Heart left ventricle (tissue), 16 donors: ENCODE measurements at places on chromosomes 16 and 17. TPM values are rescaled to one million over a fixed set of nuclear protein-coding genes. Genes with fewer than 3 reads are reported as not detected.

Gene LPO
- not detected for total RNA-seq

Gene PERCC1
- not detected for total RNA-seq

Gene ASPHD1
- 1.7 TPM for total RNA-seq

Gene KRTAP4-5
- not detected for total RNA-seq

Gene BLMH
- total RNA-seq: 26.2 TPM

Gene PRDM7
- total RNA-seq: not detected

Gene FBXW10B
- total RNA-seq: 0.64 TPM

GRCh38 chr16:9805109-9805508 lies 377.1 kb downstream of the GRIN2A start:
- no peak for DNase-seq
- no peak overlapping the region for H3K4me3 ChIP-seq
- no peak overlapping the region for H3K27ac ChIP-seq
- H3K36me3 ChIP-seq: no peaks in the 10 kb centered on the region
- no peaks in the 10 kb centered on the region for H3K4me1 ChIP-seq
- no peaks in the 10 kb centered on the region for H3K27me3 ChIP-seq

- H3K4me1 ChIP-seq: peaks cover 7% of the 10 kb centered on the region
- no peak overlapping the region for H3K4me3 ChIP-seq
- no peaks in the 10 kb centered on the region for H3K36me3 ChIP-seq
- no peak overlapping the region for H3K27ac ChIP-seq
- DNase-seq: no peak
- H3K27me3 ChIP-seq: no peaks in the 10 kb centered on the region
Observed at GRCh38 chr16:66953462-66954096, 7.5 kb upstream of the CES3 start.

GRCh38 chr16:68079626-68080344 lies 5.4 kb upstream of the NFATC3 start:
- H3K27me3 ChIP-seq: no peaks in the 10 kb centered on the region
- peaks cover 29% of the 10 kb centered on the region for H3K4me1 ChIP-seq
- H3K4me3 ChIP-seq: no peak overlapping the region
- DNase-seq: peak; percentile 89

GRCh38 chr16:65445313-65446260 lies 323.7 kb upstream of the CDH11 start:
- DNase-seq: no peak
- H3K4me1 ChIP-seq: no peaks in the 10 kb centered on the region
- H3K27me3 ChIP-seq: no peaks in the 10 kb centered on the region
- H3K36me3 ChIP-seq: no peaks in the 10 kb centered on the region

DNA sequence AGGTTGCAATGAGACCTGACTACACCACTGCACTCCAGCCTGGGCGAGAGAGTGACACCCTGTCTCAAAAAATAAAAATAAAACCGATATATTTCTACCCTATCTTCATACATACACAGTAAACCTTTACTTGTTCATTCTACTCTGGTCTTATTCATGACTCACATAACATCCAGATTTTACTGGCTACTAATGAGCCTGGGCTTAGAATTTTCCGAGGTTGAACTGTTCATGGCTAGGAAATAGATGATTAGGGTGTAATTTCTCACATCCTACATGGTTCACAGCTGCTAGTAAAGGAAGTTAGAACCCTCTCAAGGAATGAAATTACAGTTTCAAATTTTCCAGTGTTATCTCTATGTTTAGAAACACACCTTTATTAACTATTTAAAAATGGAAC lies 14.7 kb downstream of the GSPT1 start:
- no peak for DNase-seq
- H3K27me3 ChIP-seq: no peaks in the 10 kb centered on the region
- H3K4me1 ChIP-seq: peaks cover 30% of the 10 kb centered on the region
- no peak overlapping the region for H3K4me3 ChIP-seq

DNA sequence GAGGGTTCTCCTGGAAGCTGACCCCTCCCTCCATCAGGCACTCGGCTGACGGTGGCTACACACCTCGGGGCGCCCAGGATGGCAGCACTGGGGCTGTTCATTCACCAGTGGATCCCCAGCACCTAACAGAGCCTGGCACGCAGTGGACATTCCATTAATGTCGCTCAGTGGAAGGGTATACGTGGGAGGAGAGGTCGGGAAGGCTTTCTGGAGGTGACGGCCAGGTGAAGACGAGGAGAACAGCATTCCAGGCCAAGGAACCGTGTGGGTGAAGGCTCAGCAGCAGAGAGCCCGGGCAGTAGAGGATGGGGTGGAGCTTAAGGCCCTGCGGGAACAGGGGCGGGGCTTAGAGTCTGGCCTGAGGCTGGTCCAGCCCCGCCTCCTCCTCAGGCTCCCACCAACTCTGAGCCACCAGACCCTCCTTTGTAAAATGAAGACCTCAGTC lies 2.5 kb upstream of the HS3ST6 start:
- H3K4me1 ChIP-seq: no peaks in the 10 kb centered on the region
- H3K4me3 ChIP-seq: no peak overlapping the region
- no peaks in the 10 kb centered on the region for H3K36me3 ChIP-seq
- no peak overlapping the region for H3K27ac ChIP-seq

GRCh38 chr16:35572186-35572585 lies 2112.8 kb downstream of the TP53TG3F start:
- no peaks in the 10 kb centered on the region for H3K27me3 ChIP-seq
- H3K36me3 ChIP-seq: no peaks in the 10 kb centered on the region
- DNase-seq: no peak
- no peak overlapping the region for H3K4me3 ChIP-seq
- no peaks in the 10 kb centered on the region for H3K4me1 ChIP-seq
- no peak overlapping the region for H3K27ac ChIP-seq

- H3K36me3 ChIP-seq: no peaks in the 10 kb centered on the region
- no peak overlapping the region for H3K27ac ChIP-seq
- H3K4me3 ChIP-seq: no peak overlapping the region
- H3K27me3 ChIP-seq: no peaks in the 10 kb centered on the region
Observed at GRCh38 chr16:80294172-80294571, 246.6 kb upstream of the DYNLRB2 start.

GRCh38 chr17:77926981-77927380 lies 31.5 kb upstream of the TNRC6C start:
- no peaks in the 10 kb centered on the region for H3K36me3 ChIP-seq
- no peaks in the 10 kb centered on the region for H3K4me1 ChIP-seq
- no peaks in the 10 kb centered on the region for H3K27me3 ChIP-seq
- DNase-seq: no peak

DNA sequence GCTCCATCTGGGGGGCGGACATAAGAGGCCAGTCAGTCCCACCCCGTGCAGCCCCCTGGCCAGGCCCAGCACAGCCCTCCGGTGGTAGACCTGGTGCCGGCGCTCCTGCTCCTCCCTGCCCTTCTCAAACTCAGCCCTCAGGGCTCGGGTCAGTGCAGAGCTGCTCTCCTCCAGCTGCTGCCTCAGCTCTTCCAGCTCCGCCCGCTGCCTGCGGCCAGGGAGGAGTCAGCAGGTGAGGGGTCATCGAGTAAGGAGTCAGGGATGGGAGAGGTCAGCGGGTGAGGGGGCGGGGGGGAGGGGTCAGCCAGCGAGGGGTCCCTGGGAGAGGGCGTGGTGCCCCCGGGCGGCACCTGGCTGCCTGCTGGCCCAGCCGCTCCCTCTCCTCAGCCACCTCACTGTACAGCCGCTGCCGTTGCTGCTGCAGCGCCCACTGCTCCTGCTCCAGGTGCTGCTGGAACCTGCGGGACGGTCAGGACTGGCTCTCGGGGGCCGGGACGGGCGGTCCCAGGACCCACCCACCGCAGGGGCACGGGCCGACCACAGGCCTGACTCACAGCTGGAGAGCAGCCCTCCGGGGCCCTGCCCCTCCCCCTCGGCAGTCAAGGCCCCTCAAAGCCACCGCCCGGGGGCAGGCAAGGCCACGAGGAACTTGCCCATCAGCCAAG lies 26.5 kb upstream of the AATK start:
- no peak for DNase-seq
- H3K36me3 ChIP-seq: no peaks in the 10 kb centered on the region
- no peak overlapping the region for H3K4me3 ChIP-seq
- H3K4me1 ChIP-seq: peaks cover 11% of the 10 kb centered on the region

- no peaks in the 10 kb centered on the region for H3K4me1 ChIP-seq
- H3K36me3 ChIP-seq: no peaks in the 10 kb centered on the region
- peak; percentile 19 for DNase-seq
- H3K27ac ChIP-seq: no peak overlapping the region
- no peak overlapping the region for H3K4me3 ChIP-seq
Observed at GRCh38 chr17:21352221-21352980, 23.8 kb upstream of the KCNJ12 start.

- H3K27me3 ChIP-seq: no peaks in the 10 kb centered on the region
- no peak for DNase-seq
- H3K4me1 ChIP-seq: peaks cover 3% of the 10 kb centered on the region
Observed at GRCh38 chr16:64365448-64365931, 756.4 kb downstream of the CDH11 start.

- H3K4me3 ChIP-seq: no peak overlapping the region
- no peaks in the 10 kb centered on the region for H3K27me3 ChIP-seq
- no peak for DNase-seq
- H3K36me3 ChIP-seq: peaks cover 88% of the 10 kb centered on the region
Observed at GRCh38 chr16:89897204-89897603, 21.5 kb upstream of the MC1R start.

DNA sequence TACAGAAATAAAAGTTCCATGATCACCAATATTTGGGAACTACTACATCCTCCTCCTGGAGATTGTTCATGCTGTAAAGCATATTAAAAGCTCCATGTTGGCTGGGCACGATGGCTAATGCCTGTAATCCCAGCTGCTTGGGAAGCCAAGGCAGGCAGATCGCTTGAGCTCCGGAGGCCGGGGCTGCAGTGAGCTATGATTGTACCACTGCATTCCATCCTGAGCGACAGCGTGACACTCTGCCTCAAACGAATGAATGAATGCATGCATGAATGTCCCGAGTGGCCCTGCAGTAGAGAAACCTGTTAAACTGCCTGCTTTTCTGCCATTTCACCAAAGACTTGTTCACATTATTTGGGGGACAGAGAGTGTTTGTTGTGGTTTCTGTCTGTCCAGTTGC lies 15.0 kb downstream of the CNEP1R1 start:
- DNase-seq: no peak
- peaks cover 31% of the 10 kb centered on the region for H3K36me3 ChIP-seq
- H3K27ac ChIP-seq: no peak overlapping the region
- no peaks in the 10 kb centered on the region for H3K4me1 ChIP-seq
- no peak overlapping the region for H3K4me3 ChIP-seq

- no peak overlapping the region for H3K27ac ChIP-seq
- no peak for DNase-seq
- no peaks in the 10 kb centered on the region for H3K27me3 ChIP-seq
- H3K36me3 ChIP-seq: no peaks in the 10 kb centered on the region
- H3K4me1 ChIP-seq: peaks cover 6% of the 10 kb centered on the region
- no peak overlapping the region for H3K4me3 ChIP-seq
Observed at GRCh38 chr17:65730711-65731169, 169.3 kb upstream of the AXIN2 start.

DNA sequence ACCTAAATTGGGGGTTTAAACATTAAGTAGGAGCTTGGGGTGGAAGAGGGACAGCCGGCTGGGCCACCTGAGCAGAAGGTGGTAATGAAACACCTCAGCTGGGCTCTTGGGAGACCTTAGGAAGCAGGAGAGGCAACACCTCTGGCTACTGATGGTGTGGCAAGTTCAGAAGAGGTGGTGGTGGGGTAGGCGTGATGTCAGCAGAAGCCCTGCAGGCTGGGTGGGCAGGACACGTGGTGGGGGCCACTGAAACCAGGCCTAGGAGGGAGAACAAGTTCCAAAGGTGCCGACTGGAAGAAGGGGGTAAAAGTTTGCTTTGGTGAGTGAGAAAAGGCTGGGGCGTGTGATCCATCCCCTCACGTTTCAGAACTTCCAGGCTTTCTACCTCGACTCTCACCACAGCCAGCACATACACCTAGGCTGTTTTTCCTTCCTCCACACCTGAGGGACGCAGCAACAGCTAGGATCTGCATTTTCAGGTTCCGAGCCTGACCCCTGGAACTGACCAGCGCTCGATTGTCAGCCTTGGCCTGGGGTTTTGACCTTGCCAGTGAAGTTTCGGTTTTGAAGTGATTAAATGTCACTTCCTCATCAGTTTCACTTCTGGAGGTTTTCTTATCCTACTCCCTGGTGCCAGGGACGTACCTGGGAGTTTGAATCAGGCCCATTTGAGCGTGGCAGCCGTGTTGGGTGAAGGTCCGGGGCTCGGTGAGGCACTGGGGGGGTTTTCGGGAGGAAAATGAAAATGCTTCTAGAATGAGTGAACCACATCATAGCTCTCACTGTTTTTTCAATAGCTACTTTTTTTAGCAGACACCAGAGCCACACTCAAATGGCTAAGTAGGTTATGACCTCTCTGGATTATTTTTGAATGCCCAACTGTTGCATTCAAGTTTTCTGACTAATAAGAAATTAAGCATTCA lies 10.0 kb downstream of the SNN start:
- no peaks in the 10 kb centered on the region for H3K27me3 ChIP-seq
- no peak overlapping the region for H3K4me3 ChIP-seq
- H3K27ac ChIP-seq: peak overlapping the region; percentile 41

- no peaks in the 10 kb centered on the region for H3K27me3 ChIP-seq
- peaks cover 43% of the 10 kb centered on the region for H3K36me3 ChIP-seq
- no peak overlapping the region for H3K4me3 ChIP-seq
- no peak for DNase-seq
- H3K4me1 ChIP-seq: no peaks in the 10 kb centered on the region
- no peak overlapping the region for H3K27ac ChIP-seq
Observed at GRCh38 chr16:89693289-89693731, 6.8 kb downstream of the CDK10 start.

DNA sequence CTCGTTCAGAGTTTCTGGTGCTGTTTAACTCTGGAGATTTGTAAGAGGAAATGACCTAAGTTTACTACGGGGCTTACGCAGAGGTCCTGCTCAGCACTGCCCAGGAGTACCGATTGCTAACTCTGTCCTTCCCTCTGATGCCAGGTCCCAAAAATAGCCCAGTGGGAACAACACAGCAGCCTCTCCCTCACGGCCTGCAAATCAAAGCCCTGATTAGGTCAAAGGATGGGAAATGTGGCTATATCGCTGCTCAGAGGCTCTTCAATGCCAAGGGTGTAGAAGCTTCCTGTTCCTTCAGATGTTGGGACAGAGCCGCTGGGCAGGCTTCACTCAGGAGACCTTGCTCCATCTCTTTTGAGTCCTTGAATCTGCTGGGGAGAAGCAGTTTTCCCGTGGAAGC lies 174.2 kb upstream of the KCNJ16 start:
- no peaks in the 10 kb centered on the region for H3K36me3 ChIP-seq
- H3K4me3 ChIP-seq: no peak overlapping the region
- DNase-seq: peak; percentile 58
- H3K27me3 ChIP-seq: no peaks in the 10 kb centered on the region
- H3K27ac ChIP-seq: peak overlapping the region; percentile 56
- H3K4me1 ChIP-seq: no peaks in the 10 kb centered on the region

DNA sequence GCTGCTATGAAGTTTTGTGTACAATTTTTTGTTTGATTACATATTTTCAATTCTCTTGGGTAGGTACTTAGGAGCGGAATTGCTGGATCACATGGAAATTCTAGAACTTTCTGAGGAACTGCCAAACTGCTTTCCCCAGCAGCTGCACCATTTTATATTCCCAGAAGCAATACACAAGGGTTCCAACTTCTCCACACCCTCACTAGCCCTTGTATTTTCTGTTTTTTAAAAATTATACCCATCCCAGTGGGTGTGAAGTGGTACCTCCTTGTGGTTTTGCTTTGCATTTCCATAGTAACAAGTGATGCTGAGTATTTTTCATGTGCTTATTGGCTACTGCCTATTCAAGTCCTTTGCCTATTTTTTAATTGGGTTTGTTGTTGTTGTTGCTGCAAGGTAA lies 20.9 kb downstream of the NACA2 start:
- no peak for DNase-seq
- no peaks in the 10 kb centered on the region for H3K4me1 ChIP-seq
- no peak overlapping the region for H3K27ac ChIP-seq
- H3K4me3 ChIP-seq: no peak overlapping the region
- no peaks in the 10 kb centered on the region for H3K36me3 ChIP-seq

GRCh38 chr16:50024684-50025536 lies at the start of gene CNEP1R1:
TSS of gene CNEP1R1 (plus strand) at chr16:50025225. CDS start at chr16:50025316, 91 bp downstream.
- no peaks in the 10 kb centered on the region for H3K27me3 ChIP-seq
- H3K36me3 ChIP-seq: peaks cover 20% of the 10 kb centered on the region
- DNase-seq: peak; percentile 96
- H3K4me1 ChIP-seq: peaks cover 18% of the 10 kb centered on the region
- H3K4me3 ChIP-seq: peak within 1 kb of the TSS; percentile 92
